ENCODE measurements at places on chromosomes 3 and 15.

- DNase-seq: no peak
Observed at GRCh38 chr3:195012100-195012499, 258.9 kb downstream of the XXYLT1 start.

GRCh38 chr15:81278306-81279029, 45.5 kb downstream of the STARD5 start:
- no peak for DNase-seq

DNA sequence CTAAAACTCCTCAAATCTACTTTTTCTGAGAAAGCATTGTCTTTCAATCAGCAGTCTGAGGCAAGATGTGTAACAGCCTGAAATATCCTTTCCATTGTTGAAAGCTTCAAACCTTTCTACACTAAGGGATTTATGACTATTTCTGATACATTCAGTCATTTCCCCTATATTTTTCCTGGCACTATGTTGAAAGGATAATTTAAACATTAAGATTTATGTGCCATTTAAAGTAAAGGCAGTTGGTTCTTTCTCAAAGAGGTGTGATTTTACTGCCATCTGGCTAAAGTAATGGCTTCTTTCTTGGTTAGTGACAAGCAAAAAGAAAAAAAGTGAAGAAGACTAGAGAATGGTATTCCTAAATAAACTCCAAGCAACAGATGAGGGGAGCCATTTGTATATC, 249.6 kb upstream of the COL8A1 start:
- no peak for DNase-seq

GRCh38 chr3:2680236-2680635, 429.9 kb downstream of the IL5RA start:
- DNase-seq: no peak

DNA sequence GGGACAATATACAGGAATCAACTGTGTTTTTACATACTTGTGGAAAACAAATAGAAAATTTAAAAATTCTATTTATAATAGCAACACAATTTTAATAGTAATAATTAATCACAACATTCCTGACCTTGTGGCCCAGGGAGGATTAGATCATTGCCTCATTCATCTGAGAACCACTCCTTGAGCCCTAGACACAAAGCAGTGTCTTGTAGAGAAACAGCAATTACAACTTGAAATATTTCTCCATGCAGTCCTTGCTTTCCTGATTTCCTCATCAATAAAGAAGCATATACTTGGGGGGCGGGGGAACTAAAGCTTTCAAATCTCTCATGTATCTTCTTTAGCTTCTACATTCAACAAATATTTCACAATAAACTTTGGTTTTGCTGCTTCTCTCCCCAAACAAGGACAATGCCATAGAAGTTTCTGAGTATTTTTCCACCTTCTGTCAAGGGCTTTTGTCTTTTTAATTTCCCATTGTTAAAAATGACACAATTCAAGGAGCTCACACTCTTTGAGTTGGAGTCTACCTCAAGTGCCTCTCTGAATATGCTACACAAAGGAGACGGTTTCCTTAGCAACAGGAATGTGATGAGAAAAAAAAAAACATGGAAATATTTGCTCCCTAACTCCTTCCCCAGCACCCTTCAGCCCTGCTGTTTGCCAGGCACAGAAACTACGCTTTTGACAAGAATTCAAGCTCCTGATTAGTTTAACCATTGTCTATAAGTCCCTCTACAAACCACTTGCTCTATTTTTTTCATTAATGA, 118.8 kb downstream of the ARPP21 start:
- DNase-seq: no peak

DNA sequence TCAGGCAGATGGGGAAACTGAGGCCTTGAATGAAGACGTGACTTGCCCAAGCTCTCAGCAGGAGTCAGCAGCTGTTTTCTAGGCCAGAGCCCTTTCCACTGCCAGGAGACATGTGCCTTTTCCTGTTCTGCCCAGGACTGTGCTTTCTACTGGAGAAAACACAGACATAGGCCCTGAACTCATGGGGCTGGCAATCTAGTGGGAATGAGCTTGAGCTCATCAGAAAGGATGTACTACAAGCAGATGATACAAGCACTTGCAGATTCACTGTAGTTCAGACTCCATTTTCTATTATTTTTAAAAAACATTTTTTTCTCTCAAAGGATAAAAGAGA, 14.4 kb downstream of the MASP1 start:
- DNase-seq: no peak

GRCh38 chr3:131903988-131904415, 130.8 kb downstream of the CPNE4 start:
- DNase-seq: no peak

GRCh38 chr3:117762621-117763037, 1053.0 kb downstream of the TUSC7 start:
- no peak for DNase-seq

- DNase-seq: no peak
Observed at GRCh38 chr15:69926721-69927120, 171.0 kb downstream of the TLE3 start.

- peak; percentile 89 for DNase-seq
Observed at GRCh38 chr3:150409512-150410310, 1.6 kb downstream of the TSC22D2 start.

DNA sequence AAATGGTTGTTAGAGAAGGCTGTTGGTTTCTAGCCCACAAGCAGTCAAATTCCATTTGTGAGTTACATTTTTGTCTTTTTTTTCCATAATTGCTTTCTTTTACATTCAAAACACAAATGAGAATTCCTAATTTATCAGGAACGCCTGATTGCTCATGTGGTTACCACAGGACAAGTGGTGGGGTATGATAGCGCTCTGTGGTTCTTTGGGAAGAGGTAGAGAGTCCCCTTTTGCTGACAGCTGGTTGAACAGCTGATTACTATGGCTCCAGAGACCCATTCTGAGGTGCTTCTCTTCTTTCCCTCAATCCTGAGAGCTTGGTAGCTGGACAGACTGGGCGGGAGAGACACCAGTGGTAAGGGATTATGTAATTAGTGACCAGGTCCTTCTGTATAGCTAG, 24.4 kb downstream of the CNOT10 start:
- DNase-seq: no peak

DNA sequence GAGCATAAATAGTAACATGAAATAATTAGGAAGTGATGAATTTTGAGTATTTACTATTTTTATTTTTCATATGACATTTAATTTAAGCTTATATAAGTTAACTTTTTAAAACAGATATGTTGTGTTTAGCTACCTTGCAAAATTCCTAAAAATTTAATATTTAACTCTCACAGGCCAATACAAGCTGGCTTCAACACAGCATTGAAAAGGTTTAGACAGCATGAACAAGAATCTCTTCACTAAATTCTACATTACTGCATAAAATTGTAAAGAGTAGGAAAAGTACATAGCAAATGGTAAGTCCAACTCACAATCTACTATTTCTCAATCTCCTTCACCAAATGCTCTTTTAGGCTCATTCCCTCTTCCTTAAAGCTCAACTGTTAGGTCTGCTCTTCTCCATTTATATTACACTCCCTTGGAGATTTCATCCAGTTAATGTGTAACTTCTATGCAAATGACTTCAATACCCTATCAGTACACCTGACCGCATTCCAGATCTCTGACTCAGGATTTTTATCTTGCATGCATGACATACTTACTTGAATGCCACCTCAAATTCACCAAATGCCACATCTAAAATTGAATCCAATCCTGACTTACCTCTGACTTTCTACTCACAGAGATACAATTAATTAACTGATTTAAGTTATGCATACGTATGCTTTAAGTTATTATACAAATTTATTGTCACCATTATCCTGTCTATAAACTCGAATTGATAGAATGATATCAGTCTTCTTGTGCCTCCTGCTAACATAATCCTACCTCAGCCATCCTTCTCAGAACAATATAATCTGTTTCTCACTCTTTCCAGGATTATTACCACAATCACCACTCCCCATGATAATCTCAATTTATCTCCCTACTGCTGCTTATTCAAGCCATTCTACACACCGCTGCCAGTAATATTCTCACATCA, 127.0 kb downstream of the STAG1 start:
- no peak for DNase-seq

DNA sequence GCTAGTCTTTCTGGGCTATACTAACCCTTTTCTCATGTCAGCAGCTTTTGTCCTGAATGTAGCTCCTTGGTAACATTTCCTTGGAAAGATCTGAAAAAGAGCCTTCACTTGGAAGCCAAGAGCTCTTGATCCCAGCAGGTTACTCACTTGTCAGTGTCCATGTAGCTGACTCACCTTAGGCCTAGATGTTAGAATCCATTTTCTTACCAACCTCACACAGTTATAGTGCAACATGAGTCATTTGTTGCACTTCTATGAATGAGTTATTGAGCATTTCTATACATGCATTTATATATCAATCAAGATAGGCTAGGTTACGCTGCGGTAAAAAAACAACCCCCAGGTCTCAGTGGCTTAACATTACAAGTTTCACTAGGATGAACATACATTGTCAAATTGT, 106.8 kb upstream of the SLC7A14 start:
- no peak for DNase-seq

- no peak for DNase-seq
Observed at GRCh38 chr15:31040611-31041010, 49.2 kb upstream of the MTMR10 start.

- DNase-seq: no peak
Observed at GRCh38 chr3:109927161-109927560, 589.8 kb upstream of the DPPA4 start.

DNA sequence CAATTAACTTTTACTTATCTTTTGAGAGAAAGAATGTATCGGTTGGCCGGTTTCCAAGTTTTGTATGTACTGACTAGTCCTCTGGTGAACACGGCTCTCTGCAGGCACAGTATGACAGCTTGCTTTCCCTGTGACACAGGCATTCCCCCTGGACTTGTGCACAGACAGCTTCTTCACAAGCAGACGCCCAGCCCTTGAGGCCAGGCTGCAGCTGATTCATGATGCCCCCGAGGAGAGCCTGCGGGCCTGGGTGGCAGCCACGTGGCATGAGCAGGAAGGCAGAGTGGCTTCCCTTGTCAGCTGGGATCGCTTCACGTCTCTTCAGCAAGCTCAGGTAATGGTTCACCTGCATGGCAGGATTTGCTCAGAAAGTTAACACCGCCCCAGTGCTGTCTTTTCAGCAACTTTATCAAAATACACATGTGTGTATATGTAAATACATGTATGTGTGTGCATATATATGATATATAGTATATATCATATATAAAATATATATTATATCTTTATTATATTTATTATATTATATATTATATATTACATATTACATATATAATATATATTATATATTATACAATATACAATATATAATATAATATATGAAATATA, 25.5 kb downstream of the FAN1 start:
- DNase-seq: no peak

Measured in Right ventricle myocardium inferior (tissue), 1 donor.